ENCODE measurements at places on chromosomes 12 and 14.

- peak; percentile 17 for DNase-seq
Observed at GRCh38 chr12:102917026-102917787, at the start of gene PAH. PAH (minus strand) TSS chr12:102917244; CDS start chr12:102917130, 114 bp downstream.

GRCh38 chr12:120534203-120534702 lies at the start of gene RNF10:
RNF10 (plus strand) TSS chr12:120534356; CDS start chr12:120534812, 456 bp downstream.
- DNase-seq, result peak; percentile 77

DNA sequence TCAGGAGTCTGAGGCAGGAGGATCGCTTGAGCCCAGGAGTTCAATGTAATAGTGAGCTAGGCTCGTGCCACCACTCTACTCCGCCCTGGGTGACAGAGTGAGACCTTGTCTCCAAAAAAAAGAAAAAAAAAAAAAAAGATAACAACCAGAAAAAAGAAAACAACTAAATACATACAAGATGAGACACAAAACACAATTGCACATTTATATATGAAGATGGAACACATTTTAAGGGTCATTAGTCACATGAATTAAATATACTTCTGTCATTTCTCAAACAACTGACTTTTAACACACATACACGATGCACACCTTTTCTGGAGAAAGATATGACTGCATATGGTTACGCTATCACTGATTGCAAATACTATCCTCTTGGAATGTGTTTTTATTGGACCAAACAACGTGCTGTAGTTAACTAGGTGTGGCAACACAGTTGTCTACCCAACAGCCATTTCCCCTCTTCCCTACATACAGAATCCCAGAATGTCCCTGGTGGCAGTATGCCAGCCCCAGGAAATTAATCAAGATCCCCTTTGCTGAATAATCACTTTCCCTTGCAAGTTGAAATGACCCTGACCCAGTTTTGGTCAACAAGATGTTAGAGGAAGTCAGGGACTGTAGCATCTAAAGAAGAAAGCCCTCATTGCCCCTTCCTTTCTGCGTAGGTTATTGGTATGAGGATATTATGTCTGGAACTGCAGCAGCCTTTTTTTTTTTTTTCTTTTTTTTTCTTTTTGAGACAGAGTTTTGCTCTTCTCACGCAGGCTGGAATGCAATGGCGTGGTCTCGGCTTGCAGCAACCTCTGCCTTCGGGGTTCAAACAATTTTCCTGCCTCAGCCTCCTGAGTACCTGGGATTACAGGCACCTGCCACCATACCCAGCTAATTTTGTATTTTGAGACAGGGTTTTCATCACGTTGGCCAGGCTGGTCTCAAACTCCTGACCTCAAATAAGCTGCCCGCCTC lies 5.6 kb upstream of the MYL6B start:
- no peak for DNase-seq

- DNase-seq, result no peak
Observed at GRCh38 chr12:39292125-39292630, 150.7 kb downstream of the KIF21A start.

- DNase-seq, result no peak
Observed at GRCh38 chr14:48874711-48875110, 711.5 kb downstream of the RPS29 start.

- DNase-seq, result peak; percentile 54
Observed at GRCh38 chr12:109714141-109714912, 702 bp downstream of the FAM222A start.

DNA sequence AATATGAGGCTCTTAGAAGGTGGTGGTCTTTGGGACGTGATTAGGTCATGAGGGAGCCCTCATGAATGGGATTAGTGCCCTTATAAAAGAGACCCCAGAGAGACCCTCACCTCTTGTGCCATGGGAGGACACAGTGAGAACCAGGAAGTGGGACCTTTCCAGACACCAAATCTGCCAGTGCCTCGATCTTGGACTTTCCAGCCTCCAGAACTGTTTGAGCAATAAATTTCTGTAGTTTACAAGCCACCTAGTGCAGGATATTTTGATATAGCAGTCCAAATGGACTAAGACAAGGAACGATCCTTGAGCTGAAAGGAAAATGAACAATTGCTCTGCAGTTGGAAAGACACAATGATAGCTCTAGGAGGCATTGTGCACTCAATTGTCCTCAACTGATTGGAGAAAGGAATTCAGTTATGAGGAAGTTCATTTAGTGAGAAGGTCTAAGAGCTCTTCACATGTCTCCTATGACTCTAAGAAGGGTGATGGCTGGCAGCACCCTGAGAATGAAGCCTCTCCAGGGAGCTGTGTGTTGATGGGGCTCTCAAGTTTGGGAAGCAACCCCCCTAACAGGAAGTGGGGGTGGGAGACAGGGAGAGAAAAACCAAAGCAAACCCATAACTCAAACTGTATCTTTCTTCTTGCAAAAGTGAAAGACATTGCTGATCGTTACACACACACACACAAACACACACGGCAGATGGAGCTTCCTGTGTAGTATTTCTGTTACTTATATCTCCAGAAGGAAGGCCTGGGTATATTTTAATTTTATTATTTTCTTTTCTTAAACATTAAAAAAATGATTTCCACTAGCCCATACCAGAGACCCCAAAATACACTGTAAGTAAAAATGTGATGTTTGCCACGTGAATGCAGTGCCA lies 21.0 kb downstream of the CHST11 start:
- DNase-seq, result no peak

DNA sequence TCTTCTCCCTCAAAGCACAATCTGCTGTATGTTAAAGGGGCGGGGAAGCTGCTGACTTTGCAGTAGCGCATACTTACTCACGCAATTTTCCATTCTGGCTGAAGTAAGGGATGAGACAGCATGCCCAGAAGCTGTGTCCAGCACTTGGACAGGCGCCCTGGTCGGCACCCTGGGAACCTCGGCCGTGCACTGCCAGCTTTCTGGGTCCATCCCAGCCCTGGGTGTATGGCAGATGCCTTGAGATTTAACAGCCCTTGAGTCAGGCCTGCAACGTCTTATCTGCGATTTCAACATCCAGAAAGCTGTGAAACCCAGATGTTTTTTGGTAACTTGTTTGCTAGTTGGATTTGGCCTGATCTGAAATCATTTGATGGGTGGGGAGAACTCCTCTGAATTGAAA lies 16.1 kb downstream of the EML1 start:
- DNase-seq, result no peak

DNA sequence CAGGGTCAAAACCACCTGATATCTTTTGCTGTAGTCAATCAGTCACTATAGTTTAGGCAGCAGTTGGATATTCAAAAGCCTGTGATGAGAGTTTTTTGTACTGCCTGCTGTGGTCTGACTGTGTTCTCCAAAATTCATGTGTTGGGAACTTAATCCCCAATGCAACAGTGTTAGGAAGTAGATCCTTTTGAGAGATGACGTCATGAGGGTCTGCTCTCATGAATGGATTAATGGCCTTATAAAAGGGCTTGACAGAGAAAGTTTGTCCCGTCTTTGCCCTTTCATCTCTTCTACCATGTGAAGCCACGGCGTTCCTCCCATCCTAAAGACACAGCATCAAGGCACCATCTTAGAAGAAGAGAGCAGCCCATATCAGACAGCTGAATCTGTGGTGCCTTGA lies 50.8 kb upstream of the PDE3A start:
- DNase-seq, result no peak

GRCh38 chr12:116539905-116540482 lies 19.2 kb upstream of the MAP1LC3B2 start:
- DNase-seq, result no peak

GRCh38 chr12:66232263-66232662 lies 43.2 kb downstream of the IRAK3 start:
- DNase-seq, result no peak

GRCh38 chr12:11508699-11509098 lies 113.3 kb upstream of the PRB2 start:
- DNase-seq, result no peak

DNA sequence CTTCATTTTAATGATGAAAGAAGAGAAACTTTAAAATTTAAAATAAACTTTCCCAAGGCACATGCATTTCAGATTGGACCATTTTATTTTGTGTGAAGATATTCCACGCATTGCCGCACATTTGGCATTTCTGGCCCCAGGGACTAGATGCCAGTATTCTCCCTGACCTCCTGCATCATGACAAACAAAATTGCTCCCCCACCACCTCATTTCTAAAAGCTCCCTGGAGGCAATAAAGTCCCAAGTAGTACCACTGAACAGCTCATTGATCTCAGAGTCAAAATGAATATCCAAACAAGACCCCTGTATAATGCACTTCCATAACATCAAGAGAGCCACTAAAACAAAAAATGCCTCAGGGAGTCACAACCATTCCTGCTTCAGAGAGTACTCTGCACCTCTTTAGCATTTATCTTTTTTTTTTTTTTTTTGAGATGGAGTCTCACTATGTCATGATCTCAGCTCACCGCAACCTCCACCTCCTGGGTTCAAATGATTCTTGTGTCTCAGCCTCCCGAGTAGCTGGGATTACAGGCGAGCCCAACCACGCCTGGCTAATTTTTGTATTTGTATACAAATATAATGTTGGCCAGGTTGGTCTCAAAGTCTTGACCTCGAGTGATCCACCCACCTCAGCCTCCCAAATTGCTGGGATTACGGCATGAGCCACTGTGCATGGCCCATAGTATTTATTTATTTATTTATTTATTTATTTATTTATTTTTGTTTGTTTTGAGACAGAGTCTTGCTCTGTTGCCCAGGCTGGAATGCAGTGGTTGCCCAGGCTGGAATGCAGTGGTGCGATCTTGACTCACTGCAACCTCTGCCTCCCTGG lies 48.8 kb upstream of the RASSF3 start:
- DNase-seq, result no peak

DNA sequence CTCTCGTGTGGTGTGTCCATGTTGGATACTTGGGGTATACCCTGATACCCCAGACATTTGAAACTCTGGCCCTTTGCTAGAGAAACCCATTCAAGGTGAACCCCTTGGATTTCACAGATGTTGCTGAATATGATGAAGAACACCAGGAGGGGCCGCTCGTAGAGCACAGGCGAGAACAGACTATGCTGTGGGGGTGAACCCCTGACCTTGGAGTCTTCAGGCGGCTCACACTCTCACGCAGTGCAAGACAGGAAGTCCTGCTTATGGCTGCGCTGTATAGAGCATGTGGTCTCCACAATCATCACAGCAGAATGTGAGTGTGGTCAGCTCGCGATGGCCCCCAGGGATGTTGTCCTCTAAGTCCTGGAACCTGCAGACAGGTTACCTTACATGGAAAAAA lies 60.4 kb downstream of the SLC15A4 start:
- no peak for DNase-seq

- no peak for DNase-seq
Observed at GRCh38 chr14:62301080-62301479, 538.9 kb downstream of the SNAPC1 start.

- no peak for DNase-seq
Observed at GRCh38 chr12:93580682-93581081, 8.2 kb downstream of the SOCS2 start.

DNA sequence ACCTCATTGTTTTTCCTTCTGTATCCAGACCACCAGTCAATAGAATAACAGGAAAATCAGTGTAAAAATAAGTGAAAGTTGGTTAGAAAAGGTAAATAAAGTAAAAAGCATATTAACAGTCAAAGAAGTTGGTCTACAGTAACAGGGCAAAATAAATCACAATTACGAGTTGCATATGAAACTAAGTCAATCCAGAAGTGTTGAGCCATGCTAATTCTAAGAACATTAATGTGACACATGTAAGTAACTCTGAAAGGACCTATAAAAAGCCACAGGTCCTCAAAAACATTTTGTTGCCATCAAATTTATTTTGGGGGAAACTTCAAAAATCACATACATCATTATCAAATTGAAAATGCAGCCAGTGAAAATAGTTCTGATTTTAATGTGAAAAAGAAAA lies 56.4 kb downstream of the LRP6 start:
- DNase-seq, result no peak

DNA sequence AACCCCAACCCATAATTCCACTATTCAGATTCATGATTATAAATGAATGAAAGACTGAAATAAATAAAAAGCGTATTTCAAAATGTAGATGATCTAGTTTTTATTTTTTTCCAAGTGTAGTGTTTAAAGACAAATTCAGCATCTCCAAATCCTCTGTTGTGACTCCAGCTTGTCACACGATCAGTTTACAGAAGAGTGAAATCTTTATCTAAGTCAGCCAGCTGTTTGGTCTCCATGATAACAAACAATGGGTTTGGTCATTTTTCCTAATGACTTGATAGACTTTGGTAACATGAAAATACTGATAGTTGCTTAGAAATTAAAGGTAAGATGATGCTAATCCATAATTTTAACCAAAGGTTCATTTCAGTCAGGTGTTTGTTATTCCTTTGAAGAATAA lies 114.5 kb upstream of the RASSF8 start:
- DNase-seq, result no peak

- DNase-seq, result no peak
Observed at GRCh38 chr12:130956456-130957303, 3.0 kb downstream of the ADGRD1 start.

DNA sequence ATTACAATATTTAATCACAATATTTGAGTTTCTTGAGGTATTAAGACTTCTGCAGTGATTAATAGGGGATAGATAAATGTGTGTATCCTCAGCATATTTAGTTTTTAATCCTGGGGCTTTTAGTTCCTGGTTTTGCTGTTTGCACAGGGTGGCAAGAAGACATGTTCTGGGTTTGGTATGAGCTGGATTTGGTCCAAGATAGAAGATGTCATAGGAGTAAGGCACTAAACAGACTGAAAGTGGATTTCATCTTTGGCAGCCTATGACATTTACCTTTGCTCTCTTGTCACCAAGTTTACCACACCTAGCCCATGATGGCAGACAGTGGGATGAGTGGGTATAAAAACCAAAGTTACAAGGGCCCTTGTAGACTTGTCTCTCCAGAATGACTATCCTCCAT lies 168.2 kb downstream of the LRRK2 start:
- no peak for DNase-seq

GRCh38 chr12:26434299-26435068 lies 239.1 kb downstream of the SSPN start:
- DNase-seq, result peak; percentile 5

DNA sequence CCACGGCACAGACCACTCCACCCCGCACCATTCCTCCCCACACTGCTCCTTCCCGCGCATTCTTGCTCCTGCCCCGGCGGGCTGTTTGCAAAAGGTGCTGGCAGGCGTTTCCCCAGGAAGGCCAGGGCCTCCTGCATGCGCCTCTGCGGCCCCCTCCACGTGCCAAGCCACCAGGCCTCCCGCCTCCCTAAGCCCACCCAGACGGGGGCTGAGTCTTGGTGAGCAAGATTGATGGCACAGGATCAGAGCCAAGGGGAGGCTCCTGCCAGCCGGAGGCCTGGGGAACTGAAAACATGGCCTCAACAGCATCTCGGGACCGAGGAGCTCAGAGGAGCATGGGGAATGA lies 328.3 kb upstream of the DIO3 start:
- no peak for DNase-seq

- no peak for DNase-seq
Observed at GRCh38 chr12:27787559-27787958, 7.5 kb upstream of the MANSC4 start.
